ENCODE measurements at places on chromosomes 12 and 14. TPM values are rescaled to one million over a fixed set of nuclear protein-coding genes. Genes with fewer than 3 reads are reported as not detected.

The VEZT gene
- 121 TPM for total RNA-seq

The VRTN gene
- not detected for total RNA-seq

The NEUROD4 gene
- total RNA-seq, result not detected

The SOAT2 gene
- total RNA-seq, result not detected

The DDX24 gene
- 190 TPM for total RNA-seq

Measured in psoas muscle (tissue), 8 donors.